ENCODE measurements at places on chromosomes 3 and 15. TPM values are rescaled to one million over a fixed set of nuclear protein-coding genes. Genes with fewer than 3 reads are reported as not detected.

DNA sequence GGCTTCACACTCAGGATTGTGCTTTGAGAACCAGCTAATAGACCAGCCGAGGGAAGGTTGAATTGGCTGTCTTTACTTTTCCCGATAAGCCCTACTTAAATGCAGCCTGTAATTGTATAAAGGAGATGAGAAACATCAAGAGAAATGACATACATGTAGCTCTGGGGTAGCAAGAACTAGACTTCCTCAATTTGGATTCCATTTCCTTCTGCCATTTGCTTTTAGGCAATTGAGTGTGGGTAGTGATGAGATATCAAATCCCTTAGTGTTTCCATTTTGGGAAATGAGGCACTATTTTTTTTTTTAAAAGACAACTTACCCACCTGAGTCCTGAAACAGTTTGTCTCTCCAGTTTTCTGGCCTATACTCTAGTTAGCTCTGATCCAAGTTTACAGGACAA lies 2.2 kb downstream of the INAFM2 start:
- DNase-seq: no peak

DNA sequence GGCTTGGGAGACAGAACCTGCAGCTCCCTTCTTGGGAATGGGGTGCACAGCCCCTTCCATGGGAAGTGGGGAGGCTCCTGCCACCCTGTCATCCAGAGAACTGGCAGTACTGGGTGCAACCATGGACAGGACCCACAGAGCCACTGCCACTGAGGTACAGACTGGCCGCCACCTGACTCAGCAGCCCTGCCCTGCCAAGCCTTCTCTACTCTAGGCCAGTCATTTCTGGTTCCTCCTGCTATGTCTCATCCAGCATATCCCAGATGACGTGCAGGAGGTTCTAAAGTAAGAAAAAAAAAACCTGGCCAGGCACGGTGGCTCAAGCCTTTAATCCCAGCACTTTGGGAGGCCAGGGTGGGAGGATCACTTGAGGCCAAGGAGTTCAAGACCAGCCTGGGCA lies 76.9 kb upstream of the RPL32 start:
- no peak for DNase-seq

- DNase-seq: peak; percentile 53
These were observed 225.5 kb upstream of the IL12A start for GRCh38 chr3:159763011-159763601.

- DNase-seq: no peak
These were observed 6.3 kb upstream of the ANPEP start for GRCh38 chr15:89820666-89821611.

- no peak for DNase-seq
These were observed 211.2 kb upstream of the BHLHE40 start for GRCh38 chr3:4768021-4768420.

- no peak for DNase-seq
These were observed 162.7 kb upstream of the MEIS2 start for GRCh38 chr15:37262922-37263608.

DNA sequence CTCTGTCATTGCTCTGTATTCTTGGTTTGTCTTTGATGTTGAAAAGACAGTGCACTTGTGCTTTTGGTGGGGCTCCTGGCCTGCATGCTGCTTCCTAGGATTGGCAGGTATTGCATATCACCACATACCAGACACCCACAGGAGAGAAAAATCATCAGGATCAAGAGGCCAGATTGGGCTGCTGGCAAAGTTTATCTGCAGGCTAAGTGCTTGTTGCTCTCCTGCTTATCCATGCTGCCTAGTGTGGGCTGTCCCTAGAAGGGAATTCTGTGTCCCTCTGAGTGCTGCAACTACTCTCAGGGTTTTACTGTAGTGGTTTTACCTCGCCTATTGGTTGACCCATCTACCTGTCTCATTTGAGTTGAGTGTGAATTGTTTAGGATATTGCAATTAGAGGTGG lies 833 bp upstream of the SLC22A13 start:
- no peak for DNase-seq

DNA sequence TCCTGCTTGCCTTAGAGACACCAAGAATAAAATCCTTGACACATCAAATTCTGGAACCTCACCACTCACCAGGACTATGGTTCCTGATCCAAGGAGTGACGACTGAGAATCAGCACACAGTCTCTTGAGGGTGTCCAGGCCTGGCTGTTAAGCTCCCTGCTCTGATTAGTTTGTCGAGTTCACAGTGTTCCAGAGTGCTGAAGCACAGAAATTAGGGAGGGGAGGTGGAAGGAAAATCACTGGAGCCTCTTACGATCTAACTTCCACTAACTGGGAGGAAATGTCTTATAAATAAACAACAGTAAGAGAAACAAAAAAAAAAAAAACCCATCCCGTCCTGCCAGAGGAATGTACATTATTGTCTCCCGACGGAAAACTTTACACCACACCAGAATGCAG lies 330.2 kb downstream of the TIGIT start:
- no peak for DNase-seq

The PPIP5K1 gene
- 60.3 TPM for total RNA-seq

DNA sequence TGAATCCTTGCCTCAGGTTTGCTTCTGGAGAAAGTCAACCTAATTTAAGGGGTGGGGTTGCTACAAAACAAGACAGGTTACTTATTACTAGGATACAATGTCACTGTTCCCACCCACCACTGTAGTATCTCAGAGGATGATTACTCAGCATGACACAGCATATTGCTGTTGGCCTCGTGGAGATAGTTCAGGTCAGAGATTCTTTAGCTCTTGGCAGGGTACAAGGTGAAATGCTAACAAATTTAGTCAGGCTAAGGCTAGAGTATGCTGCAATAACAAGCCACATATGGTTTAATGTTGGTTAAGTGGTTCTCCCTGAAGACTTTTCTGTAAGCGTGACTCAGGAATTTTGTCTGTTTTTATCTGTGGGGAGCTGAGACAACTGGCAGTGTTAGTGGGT lies 161.8 kb downstream of the EDEM1 start:
- DNase-seq: no peak

The SLCO3A1 gene
- 5.2 TPM for total RNA-seq

The RSL24D1 gene
- total RNA-seq: 54.8 TPM

DNA sequence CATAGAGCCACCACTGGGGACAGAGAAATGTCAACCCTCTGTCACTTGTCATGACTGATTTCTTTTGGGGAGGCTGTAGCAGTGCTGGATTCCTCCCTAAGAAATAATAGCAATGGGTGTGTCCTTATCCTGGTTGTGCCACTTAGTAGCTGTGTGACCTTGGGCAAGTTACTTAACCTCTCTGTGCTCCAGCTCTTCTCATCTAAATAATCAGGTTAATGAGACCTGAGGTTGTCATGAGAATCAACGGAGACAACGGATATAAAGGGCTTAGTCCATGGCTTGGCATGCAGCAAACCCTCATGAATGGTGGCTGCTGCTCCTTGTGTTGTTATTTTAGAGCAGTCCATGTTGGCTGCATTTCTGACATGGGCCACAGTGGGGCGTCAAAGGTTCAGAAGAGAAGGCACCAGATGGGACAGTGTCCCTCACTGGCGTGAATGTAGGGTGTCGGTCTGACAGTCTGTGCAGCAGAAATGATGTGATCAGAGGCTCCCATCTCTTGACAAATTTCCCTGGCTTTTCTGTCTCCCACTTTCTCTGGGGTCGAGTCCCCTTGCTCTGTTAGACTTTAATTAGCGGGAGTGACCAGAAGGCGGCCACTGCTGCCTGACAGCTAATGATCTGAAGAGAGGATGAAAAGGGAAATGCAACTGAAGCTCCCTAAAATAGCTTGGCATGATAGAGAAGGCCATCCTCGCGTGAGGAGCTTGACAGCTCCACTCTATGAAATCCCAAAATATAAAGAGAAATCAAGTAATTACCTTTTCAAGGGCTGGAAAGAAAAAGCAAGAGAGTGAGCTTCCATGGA lies 209.4 kb downstream of the CADPS start:
- peak; percentile 71 for DNase-seq

DNA sequence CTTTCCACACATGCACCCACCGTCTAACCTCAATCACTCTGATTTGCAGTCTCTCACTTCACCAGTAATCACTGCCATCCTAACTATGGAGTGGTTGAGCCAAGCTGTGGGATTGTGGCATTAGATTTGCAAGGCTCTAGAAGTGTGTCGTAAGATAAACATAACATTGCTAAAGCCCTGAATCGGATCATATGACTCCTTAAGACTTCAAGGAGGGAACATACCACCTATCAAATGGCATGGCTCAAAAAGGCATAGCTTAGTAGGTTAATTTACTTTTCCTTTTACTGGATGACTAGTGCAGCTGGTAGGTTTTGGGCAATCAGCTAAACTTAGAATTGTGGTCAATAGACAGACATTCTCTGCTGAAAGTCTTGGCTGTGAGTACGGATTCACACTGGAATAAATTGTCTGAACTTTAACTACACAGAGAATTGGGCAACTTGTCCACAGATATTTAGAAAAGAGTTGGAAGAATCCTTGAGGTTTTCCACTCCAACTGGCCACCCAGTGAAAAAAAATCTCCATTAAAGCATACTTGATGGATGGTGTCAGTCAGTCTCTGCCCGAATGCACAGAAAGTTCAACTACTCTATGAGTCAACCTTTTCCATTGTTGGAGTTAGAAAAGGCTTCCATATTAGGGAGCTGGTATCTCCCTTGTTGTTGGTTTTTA lies 476.7 kb upstream of the CBLB start:
- DNase-seq: no peak

DNA sequence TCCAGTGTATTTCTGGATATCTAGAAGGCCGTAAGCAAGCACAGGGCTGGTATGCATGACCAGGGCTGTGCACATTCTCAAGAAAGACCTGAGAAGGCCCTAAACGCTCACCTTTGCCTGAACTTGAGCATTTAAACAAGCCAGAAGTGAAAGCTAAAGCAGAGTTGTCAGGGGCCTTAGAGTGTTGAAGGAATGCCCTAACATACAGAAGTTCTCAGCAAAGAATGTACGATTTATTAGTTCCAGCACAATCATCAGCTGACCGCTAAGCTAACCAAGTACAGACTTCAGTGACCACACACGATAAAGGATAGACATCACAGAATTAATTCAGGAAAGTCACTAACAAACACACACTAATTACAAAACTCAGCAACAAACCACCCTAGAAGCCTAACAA lies 8.7 kb downstream of the HLTF start:
- DNase-seq: no peak

- DNase-seq: peak; percentile 28
These were observed 2.1 kb downstream of the TRIM69 start for GRCh38 chr15:44738340-44738984.

The TMEM207 gene
- not detected for total RNA-seq

DNA sequence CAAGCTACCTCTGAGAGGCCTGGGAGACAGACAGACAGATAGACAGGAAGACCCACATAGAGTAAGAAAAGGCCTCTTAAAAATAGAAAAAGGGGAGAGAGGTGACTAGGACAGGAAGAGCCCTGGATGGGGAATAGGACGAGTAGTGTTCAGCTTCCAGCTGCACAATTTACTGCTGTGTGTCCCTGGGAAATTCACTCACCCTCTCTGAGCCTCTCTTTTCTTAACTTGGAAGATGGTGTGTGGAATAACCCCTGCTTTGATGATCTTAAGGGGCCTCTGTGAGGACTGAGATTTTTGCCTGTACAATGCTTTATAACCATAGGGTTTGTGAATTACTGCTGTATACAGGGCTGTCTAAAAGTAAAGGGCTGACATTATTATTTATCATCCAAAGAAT lies 37.5 kb downstream of the FEM1B start:
- DNase-seq: no peak

The LTF gene
- total RNA-seq: 0.36 TPM

The P2RY14 gene
- total RNA-seq: 0.91 TPM

The GLDN gene
- total RNA-seq: 1.2 TPM

The CPNE9 gene
- 4.4 TPM for total RNA-seq

The ARL6 gene
- total RNA-seq: 25.1 TPM

The WHAMM gene
- 3.6 TPM for total RNA-seq

The HTR3E gene
- not detected for total RNA-seq

The SCN11A gene
- total RNA-seq: 0.64 TPM

DNA sequence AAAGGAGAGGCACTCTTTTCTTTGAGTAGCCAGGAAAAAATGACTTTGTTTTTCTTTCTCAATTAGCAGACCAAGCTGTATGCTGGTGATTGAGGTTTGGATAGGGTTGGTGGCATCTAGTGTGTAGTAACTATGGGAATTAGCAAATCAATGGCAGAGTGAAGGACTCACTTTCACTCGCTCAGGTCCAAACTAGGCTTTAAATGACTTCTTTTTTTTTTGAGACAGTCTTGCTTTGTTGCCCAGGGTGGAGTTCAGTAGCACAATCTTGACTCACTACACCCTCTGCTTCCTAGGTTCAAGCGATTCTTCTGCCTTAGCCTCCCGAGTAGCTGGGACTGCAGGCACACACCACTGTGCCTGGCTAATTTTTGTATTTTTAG lies 35.9 kb downstream of the PRKCI start:
- no peak for DNase-seq

- DNase-seq: no peak
These were observed 220.6 kb upstream of the MRPL3 start for GRCh38 chr3:131723343-131723742.

The TXNRD3 gene
- total RNA-seq: 13.2 TPM

The CCR8 gene
- not detected for total RNA-seq

DNA sequence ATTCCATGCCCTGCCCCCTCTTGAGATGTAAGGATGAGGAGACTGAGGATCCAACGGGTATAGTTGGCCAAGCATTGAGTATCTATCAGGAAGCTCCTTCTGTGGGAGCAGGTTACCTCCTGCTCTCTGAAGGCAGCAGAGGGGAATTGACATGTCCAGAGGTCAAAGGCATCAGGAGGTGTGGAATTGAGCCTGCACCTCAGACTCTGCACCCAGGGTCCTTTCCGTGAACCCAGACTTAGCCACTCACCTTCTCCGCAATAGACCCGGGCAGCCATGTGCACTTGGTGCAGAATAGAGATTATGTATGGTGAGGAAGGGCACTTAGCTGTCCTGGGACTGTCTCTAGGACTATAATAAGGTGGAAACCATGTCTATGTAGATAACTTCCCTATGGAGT lies 399.0 kb upstream of the TPM1 start:
- DNase-seq: no peak

The CLCN2 gene
- 16.0 TPM for total RNA-seq

- DNase-seq: no peak
These were observed 9.9 kb downstream of the GPR15 start for GRCh38 chr3:98541695-98542094.

GRCh38 chr15:50107591-50108408 lies 11.2 kb downstream of the ATP8B4 start:
- no peak for DNase-seq
